ENCODE measurements at places on chromosomes 3 and 15.

- DNase-seq, result no peak
These were observed 151.3 kb downstream of the XXYLT1 start for GRCh38 chr3:195119461-195120266.

GRCh38 chr3:195458316-195458717 lies 15.5 kb upstream of the ACAP2 start:
- no peak for DNase-seq

GRCh38 chr3:179840985-179841384 lies 188.1 kb downstream of the USP13 start:
- DNase-seq, result no peak

GRCh38 chr3:106699122-106699521 lies 678.1 kb upstream of the CCDC54 start:
- no peak for DNase-seq

- no peak for DNase-seq
These were observed 20.8 kb upstream of the NXPE3 start for GRCh38 chr3:101758224-101758623.

GRCh38 chr15:71679793-71680353 lies 130.5 kb upstream of the NR2E3 start:
- no peak for DNase-seq

GRCh38 chr3:101643009-101643844 lies 33.7 kb downstream of the ZBTB11 start:
- no peak for DNase-seq

GRCh38 chr15:52557274-52557641 lies 11.6 kb downstream of the ARPP19 start:
- DNase-seq, result no peak

DNA sequence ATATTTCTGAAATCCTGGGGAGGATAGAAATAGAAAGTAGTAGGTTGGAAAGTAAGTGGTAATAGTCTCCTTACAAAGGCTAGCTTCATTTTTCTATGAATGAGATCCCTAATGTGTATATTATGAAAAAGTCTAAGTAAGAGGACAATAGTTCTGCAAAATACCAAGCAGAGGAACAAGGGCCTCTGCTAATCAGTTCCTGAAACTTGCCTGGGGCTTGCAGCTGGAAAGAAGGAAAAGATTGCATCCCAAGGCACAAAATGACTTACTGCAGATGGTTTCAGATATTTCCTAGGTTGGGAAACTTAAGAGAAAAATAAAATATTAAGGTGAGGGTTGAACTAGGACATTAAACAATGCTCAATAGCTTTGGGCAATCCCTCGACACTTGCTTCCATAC lies 293.6 kb downstream of the GAP43 start:
- DNase-seq, result no peak

- DNase-seq, result no peak
These were observed 409.6 kb upstream of the TBL1XR1 start for GRCh38 chr3:177606891-177607290.

- DNase-seq, result no peak
These were observed 1.2 kb downstream of the TRIM71 start for GRCh38 chr3:32818970-32819511.

DNA sequence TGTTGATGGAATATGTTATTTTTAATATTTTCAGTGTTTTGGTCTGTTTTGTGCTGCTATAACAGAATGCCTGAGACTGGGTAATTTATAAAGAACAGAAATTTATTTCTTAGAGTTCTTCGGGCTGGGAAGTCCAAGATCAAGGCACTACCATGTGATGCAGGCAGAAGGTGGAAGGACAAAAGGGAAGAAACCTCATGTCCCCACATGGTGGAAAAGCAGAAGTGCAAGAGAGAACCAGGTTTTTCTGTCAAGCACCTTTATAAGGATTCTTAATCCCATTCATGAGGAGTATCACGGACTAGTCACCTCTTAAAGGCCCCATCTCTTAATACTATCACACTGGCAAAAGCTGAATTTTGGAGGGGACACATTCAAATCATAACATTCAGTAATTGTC lies 57.9 kb upstream of the EPHB3 start:
- DNase-seq, result no peak

GRCh38 chr3:145286937-145287336 lies 874.0 kb downstream of the PLOD2 start:
- no peak for DNase-seq

GRCh38 chr15:69172847-69173246 lies 12.4 kb downstream of the GLCE start:
- no peak for DNase-seq

GRCh38 chr15:66947471-66947870 lies 117.9 kb upstream of the SMAD3 start:
- DNase-seq, result no peak

DNA sequence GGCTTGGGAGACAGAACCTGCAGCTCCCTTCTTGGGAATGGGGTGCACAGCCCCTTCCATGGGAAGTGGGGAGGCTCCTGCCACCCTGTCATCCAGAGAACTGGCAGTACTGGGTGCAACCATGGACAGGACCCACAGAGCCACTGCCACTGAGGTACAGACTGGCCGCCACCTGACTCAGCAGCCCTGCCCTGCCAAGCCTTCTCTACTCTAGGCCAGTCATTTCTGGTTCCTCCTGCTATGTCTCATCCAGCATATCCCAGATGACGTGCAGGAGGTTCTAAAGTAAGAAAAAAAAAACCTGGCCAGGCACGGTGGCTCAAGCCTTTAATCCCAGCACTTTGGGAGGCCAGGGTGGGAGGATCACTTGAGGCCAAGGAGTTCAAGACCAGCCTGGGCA lies 76.9 kb upstream of the RPL32 start:
- DNase-seq, result no peak

DNA sequence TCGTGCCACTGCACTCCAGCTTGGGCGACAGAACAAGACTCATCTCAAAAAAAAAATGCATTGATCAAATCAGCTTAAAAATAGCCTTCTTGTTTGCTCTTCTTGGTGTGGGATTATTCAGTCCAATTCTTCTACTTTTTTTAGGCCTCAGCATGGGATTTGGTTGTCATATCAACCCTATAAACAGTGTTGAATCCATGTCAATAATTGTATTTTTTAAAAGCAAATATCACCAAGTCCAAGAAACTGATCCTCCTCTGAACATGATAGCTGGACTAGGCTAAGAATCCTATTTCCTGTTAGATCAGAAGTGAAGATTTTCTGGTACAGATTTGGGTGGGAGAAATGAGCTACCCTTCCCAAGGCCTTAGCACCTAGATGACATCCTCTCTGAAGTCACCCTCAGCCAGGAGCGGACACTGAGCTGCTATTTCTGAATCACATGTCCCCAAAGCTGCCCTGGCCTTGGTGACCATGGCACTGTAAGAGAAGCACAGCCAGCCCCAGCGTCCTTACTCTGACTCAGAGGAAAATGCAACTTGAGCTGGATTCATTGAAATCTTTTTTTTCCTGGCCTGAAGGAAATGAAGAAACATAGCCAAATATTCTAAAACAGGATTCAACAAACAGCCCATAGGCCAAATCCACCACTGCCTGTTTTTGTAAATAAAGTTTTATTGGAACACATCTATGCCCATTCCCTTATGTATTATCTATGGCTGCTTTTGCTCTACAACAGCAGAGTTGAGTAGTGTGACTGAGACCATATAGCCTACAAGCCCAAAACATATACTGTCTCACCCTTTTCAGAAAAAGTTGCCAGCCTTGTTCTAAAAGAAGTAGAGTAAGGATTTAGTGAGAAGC lies 215.9 kb upstream of the CTDSPL start:
- no peak for DNase-seq

- DNase-seq, result no peak
These were observed 196.8 kb downstream of the PLCL2 start for GRCh38 chr3:17081520-17081919.

DNA sequence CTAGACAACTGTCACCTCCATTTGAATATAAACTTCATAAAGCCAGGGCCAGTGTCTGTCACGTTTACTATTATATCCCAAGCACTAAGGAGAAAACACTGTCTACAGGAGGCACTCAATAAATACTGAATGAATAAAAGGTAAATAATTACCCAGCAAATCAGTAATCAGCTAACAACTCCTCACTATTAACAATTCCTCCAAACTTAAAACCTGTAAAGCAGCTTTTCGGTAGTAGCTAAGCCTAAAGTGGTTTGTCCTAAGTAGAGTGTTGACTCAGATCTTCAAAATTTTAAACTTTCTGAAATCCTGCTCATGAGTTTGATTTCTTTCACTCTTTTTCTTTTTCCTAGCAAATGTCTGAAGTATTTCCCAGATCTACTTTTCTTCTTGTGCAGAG lies 39.9 kb downstream of the C3orf80 start:
- no peak for DNase-seq

- no peak for DNase-seq
These were observed 36.2 kb downstream of the HOMER2 start for GRCh38 chr15:82916161-82916952.

DNA sequence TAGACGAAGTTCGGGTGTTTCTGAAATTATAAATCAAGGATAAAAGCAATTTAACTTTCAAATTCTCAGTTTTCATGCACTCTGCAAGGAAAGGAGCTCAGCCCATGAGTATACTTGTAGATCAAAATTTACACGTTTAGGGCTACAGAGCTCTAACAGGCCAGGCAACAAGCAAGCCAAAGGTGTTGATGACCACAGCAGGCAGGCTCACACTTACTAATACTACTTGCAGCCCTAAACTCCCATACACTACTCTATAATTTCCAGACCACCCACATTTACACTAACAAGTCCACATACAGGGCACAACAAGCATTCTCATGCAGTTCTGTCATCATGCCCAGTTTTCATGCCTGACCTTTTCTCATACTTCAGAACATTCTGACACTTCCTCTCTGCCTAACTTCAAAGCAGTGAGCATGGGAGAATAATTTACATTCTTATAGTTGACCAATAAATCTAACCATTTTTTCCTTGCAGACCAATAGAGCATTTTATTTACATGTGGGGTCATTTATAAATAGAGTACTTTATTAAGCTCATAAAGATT lies 124.7 kb upstream of the FRMD4B start:
- DNase-seq, result no peak

- no peak for DNase-seq
These were observed 89.2 kb upstream of the SNRPA1 start for GRCh38 chr15:101384276-101384675.

DNA sequence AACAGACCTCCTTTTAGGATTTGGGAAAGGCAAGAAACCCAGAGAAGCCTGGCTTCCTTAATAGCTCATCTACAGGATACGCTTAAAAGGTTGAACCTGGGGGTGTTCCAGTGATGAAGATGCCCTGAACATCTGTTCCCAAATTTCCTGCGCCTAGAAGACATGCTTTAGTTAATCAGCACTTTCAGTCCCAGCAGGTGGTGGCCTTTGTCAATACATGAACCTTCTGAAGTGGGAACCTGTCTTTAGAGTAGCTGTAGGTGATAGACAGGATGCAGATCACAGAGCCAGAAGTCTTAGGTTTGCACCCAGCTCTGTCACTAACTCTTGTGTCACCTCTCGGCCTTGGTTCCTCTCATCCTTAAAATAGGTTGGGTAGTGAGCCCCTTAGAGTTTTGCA lies 149.7 kb upstream of the SYNPR start:
- no peak for DNase-seq

- DNase-seq, result no peak
These were observed 67.5 kb downstream of the KCNMB2 start for GRCh38 chr3:178603735-178604134.

GRCh38 chr3:126107203-126107939 lies 23.4 kb upstream of the SLC41A3 start:
- DNase-seq, result no peak

DNA sequence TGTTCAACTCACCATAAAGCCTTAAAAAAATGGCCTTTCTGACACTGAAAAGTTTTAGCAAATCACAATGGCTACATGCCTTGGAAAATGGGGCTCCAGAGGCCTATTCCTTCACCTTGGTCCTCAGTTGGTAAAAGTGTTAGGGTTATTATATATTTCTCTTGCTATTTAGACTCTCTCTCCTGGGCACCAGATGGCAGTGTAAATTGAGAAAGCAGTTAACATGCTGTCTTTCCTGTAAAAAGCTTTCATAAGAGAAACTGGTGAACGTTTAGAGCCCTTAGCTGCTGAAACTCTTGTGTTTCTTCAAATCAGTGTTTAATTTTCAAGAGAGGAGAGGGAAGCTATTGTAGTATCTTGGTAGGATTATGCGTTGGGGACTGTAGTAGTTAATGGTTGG lies 89.9 kb downstream of the LRTM1 start:
- DNase-seq, result no peak

- DNase-seq, result no peak
These were observed 290.1 kb upstream of the CHRNA7 start for GRCh38 chr15:31740203-31740602.

- no peak for DNase-seq
These were observed 11.8 kb downstream of the OXSR1 start for GRCh38 chr3:38177181-38177580.

GRCh38 chr3:52520141-52520667 lies 13.5 kb downstream of the NT5DC2 start:
- no peak for DNase-seq

DNA sequence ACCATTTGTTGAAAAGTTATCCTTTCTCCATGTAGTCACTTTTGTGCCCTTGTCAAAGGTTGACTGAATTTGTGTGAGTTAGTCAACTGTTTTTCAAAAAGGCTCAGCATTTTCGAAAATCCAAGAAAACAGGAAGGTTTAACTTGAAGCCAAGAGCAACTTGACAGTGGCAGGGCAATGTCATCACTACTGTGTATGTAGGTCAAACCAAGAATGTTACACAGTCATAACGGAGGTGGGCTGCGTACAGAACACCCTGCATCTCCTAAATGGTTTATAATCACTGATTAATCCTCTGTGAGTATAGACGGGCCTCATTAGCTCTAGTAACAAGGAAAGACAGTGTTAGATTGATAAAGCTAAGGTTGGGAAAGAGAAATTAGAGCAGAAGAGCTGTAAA lies 1064.9 kb downstream of the FHIT start:
- no peak for DNase-seq

DNA sequence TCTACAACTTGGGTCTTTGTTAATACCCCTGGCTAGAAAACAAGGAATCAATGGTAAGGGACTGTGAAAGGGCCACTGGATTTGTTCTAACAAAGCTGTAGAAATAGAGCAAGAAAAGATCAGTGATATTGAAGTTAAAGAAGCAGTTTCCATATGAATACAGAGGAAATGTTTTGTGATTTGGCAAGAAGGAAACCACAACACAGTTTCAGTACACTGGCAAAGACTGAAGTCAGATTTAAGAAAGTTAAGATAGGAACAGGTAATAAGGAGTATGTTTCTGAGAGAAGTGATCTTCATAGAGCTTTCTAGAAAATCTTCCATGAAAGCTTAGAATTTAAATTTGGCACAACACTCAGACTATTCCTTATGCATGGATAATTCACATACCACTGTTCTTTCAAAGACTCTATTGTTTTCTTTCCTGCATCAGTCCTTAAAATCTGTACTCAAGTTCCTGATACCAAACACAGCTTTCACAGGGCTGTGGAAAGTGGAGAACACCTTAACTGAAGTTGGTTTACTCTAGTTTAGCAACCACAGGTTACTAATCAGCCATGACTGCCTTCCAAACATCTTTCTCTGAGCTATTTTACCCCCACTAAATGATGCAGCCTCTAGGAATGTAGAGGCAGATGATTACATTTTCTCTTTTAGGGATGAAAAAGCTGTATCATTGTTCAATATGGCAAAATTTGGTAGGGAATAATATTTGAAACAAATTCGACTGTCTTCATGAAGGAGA lies 32.4 kb upstream of the ALCAM start:
- no peak for DNase-seq
